ENCODE measurements at places on chromosomes 2 and 18. TPM values are rescaled to one million over a fixed set of nuclear protein-coding genes. Genes with fewer than 3 reads are reported as not detected.
A peak's percentile ranks its signal among the peaks of the same experiment; 100 is the strongest.

GRCh38 chr2:112001136-112001715 is 53.8 kb upstream of the TMEM87B start:
- H3K36me3 ChIP-seq = no peaks in the 10 kb centered on the region
- DNase-seq = no peak
- H3K27ac ChIP-seq = no peak overlapping the region
- no peak overlapping the region for H3K4me3 ChIP-seq

DNA sequence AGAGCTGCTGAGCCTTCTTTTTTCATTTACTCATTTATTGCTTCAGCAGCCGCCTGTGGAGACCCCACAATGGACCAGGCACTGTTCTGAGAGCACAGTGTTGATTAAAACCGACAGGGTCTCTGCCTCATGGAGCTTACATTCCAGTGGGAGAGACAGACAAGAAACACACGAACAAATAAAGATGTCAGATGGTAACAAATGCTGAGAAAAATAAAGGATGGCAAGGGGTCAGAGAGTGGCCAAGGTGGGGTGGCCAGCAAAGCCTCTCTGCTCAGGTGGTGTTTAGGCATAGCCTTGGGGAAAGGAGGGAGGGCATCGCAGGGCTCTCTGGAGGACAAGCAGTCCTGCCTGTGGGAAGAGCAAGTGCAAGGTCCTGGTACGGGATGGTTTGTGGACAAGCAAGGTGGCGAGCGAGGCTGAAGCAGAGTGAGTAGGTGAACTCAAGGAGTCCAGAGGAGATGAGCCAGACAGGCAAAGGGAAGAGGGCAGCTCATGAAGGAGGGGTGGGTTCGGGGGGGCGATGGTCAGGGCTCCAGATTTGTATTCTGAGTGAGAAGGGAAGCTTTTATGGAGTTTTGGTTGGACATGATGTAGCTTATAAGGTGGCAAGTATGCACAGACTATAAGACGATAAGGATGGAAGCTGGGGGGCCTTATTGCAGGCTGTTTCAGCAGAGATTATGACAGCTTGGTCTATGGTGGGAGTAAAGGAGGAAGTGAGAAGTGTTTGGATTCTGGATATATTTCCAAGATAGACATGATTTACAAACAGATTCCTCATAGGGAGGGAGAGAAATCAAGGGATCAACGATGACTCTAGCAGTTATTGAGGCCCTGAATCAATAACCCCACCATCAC is 8.8 kb upstream of the ITGB6 start:
- DNase-seq = no peak
- H3K36me3 ChIP-seq = no peaks in the 10 kb centered on the region
- H3K4me1 ChIP-seq = no peaks in the 10 kb centered on the region
- H3K4me3 ChIP-seq = no peak overlapping the region
- H3K27ac ChIP-seq = no peak overlapping the region

GRCh38 chr18:48536516-48536915 is 2.3 kb upstream of the CTIF start:
- peaks cover 6% of the 10 kb centered on the region for H3K4me1 ChIP-seq
- H3K27me3 ChIP-seq = no peaks in the 10 kb centered on the region
- no peak overlapping the region for H3K27ac ChIP-seq
- H3K4me3 ChIP-seq = no peak overlapping the region

CREG2 gene
- not detected for total RNA-seq

PIKFYVE gene
- total RNA-seq = 14.8 TPM

- no peaks in the 10 kb centered on the region for H3K27me3 ChIP-seq
- H3K36me3 ChIP-seq = no peaks in the 10 kb centered on the region
Measured at GRCh38 chr2:179098080-179098689, 48.2 kb upstream of the CCDC141 start.

DNA sequence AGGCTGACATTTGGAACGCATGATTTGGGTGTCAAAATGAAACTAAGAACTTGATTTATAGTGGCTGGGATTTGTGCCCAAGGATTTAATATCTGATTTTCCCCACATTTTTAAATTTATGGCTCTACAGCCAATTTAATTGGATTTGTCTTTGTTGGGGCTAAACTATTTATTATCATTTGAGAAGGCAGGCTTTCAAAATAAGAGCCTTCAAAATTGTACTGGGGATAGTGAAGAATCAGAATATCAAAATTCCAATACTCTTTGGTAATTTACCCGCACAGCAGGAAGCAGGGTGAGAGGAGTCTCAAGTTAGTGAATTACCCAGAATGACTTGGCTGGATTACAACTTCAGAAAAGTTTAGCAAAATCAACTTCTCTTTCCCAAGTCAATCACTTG is 278.1 kb downstream of the LRATD1 start:
- H3K27me3 ChIP-seq = no peaks in the 10 kb centered on the region
- no peaks in the 10 kb centered on the region for H3K36me3 ChIP-seq
- H3K4me3 ChIP-seq = no peak overlapping the region
- no peak for DNase-seq
- no peaks in the 10 kb centered on the region for H3K4me1 ChIP-seq

- no peak for DNase-seq
- no peak overlapping the region for H3K4me3 ChIP-seq
- H3K4me1 ChIP-seq = no peaks in the 10 kb centered on the region
- no peaks in the 10 kb centered on the region for H3K27me3 ChIP-seq
Measured at GRCh38 chr2:187017438-187017837, 168.5 kb upstream of the ZSWIM2 start.

DNA sequence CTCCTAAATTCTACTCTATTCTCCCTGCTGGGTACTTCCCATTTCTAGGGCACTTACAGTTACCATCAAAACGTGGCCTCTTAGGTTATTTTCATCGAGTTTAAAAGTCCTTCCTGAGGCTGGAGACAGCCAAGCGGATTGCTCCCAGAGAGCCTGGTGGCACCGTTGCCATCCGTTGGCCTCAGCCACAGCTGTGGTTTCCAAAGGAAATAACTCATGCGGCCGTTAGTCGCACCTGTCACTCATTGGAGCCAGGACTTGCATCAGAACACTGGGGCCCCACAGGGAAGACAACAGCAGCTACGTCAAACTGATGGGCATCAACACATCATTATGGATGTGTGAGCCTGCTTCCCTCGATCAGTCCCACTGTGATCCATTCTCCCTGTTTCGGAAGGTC is 453.4 kb downstream of the BCL11A start:
- no peak overlapping the region for H3K27ac ChIP-seq
- DNase-seq = no peak
- no peaks in the 10 kb centered on the region for H3K27me3 ChIP-seq
- no peak overlapping the region for H3K4me3 ChIP-seq

SLC8A1 gene
- 0.15 TPM for total RNA-seq

SPP2 gene
- not detected for total RNA-seq

CCDC68 gene
- not detected for total RNA-seq

DNA sequence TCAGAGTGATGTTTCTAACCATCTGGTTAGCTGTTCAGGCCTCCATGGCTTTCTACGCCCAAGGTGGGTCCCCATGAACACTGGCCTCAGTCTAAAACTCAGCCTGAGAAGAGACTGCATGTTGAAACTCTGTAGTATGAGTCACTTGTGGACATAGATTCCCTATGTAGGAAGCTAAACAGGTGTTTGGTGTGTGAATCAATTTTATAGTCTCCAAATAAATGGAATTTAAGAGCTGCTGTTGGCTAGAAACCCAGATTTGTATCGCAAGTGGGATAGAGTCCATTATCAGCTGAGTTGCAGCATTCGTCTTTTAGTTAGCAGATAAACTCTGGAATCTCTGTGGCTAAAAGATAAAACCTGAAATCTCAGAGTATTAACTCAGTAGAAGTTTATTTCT is 131.4 kb downstream of the KCNS3 start:
- H3K27me3 ChIP-seq = no peaks in the 10 kb centered on the region
- no peak for DNase-seq
- no peaks in the 10 kb centered on the region for H3K36me3 ChIP-seq
- H3K4me1 ChIP-seq = no peaks in the 10 kb centered on the region
- no peak overlapping the region for H3K4me3 ChIP-seq

DNA sequence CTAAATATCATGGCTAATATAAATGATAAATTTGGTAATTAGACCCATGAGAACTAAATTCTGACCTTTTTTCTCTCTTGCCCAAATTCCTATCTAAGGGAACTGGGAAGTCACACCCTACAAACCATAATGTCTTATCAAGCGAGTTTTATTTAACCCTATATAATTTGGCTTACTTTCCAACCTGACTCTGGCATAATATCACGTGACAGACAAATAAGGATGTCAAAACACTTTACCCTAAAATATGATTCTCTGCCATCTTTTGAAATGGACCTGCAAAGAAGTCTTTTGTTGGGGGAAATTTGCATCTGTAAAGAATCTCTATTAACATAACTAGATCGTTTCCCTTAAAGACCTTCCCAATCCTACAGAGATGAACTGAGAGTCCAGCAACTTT is 1823.5 kb upstream of the LRRTM1 start:
- no peak for DNase-seq
- H3K27ac ChIP-seq = no peak overlapping the region
- H3K4me3 ChIP-seq = no peak overlapping the region
- H3K27me3 ChIP-seq = no peaks in the 10 kb centered on the region
- no peaks in the 10 kb centered on the region for H3K36me3 ChIP-seq
- H3K4me1 ChIP-seq = no peaks in the 10 kb centered on the region

EFR3B gene
- total RNA-seq = 0.20 TPM

TXNDC2 gene
- not detected for total RNA-seq

PIAS2 gene
- 25.1 TPM for total RNA-seq

GRCh38 chr2:238493880-238494572 is 67.3 kb downstream of the ASB1 start:
- H3K4me1 ChIP-seq = peaks cover 28% of the 10 kb centered on the region
- no peak overlapping the region for H3K27ac ChIP-seq
- no peak for DNase-seq
- H3K4me3 ChIP-seq = peak overlapping the region; percentile 24

CKAP2L gene
- 19.1 TPM for total RNA-seq

GRCh38 chr2:152355409-152355831 is 20.4 kb downstream of the FMNL2 start:
- H3K4me3 ChIP-seq = no peak overlapping the region
- no peaks in the 10 kb centered on the region for H3K27me3 ChIP-seq
- no peaks in the 10 kb centered on the region for H3K36me3 ChIP-seq
- no peaks in the 10 kb centered on the region for H3K4me1 ChIP-seq

PLEKHH2 gene
- 0.48 TPM for total RNA-seq

DNA sequence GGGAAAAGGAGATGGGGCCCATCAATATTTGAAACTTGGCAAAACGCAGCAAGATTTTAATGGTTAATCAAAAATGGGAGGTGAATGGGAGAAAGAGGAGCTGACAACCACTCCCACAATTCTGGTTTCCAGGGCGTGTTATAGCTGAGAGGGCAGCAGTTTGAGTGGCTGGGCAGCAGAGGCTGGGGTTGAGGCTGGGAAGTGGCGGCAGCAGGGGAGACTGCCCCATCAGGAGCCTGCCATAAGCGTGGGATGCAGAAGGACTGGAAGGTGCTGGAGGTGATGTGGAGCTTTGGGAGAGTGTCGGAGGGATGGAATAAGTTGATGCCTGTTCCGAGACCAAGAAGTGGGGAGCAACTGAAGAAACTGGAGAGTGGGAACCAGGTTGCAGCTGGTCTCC is 48.9 kb upstream of the SH3RF3 start:
- no peaks in the 10 kb centered on the region for H3K27me3 ChIP-seq
- H3K36me3 ChIP-seq = no peaks in the 10 kb centered on the region
- no peak overlapping the region for H3K27ac ChIP-seq
- H3K4me1 ChIP-seq = no peaks in the 10 kb centered on the region
- no peak overlapping the region for H3K4me3 ChIP-seq

DNA sequence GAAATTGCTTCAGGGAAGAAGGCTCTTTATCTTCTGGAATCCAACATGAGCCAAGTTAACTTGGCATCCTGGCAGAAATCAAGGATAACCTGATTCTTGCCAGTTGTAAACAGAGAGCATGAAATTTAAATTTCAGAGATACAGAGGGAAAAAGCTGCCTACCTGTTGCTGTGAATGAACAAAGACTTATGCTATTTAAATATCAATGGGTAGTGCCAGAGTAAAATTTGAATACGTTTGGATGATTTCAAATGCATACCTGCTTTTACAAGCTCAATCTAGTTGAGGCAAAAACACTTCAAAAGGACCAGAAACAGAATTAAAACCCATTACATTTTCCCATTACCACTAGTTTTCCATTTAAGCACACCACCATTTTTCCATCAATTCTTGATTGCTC is 60.9 kb downstream of the CHST9 start:
- H3K36me3 ChIP-seq = no peaks in the 10 kb centered on the region
- no peaks in the 10 kb centered on the region for H3K4me1 ChIP-seq
- no peaks in the 10 kb centered on the region for H3K27me3 ChIP-seq
- no peak overlapping the region for H3K27ac ChIP-seq
- DNase-seq = no peak

- no peaks in the 10 kb centered on the region for H3K4me1 ChIP-seq
- no peaks in the 10 kb centered on the region for H3K27me3 ChIP-seq
- no peak overlapping the region for H3K27ac ChIP-seq
- no peak overlapping the region for H3K4me3 ChIP-seq
- H3K36me3 ChIP-seq = no peaks in the 10 kb centered on the region
- no peak for DNase-seq
Measured at GRCh38 chr2:6667326-6667725, 198.4 kb downstream of the CMPK2 start.

Data from CD8-positive, alpha-beta memory T cell (primary cell).